ENCODE measurements at places on chromosomes 11 and 22.

DNA sequence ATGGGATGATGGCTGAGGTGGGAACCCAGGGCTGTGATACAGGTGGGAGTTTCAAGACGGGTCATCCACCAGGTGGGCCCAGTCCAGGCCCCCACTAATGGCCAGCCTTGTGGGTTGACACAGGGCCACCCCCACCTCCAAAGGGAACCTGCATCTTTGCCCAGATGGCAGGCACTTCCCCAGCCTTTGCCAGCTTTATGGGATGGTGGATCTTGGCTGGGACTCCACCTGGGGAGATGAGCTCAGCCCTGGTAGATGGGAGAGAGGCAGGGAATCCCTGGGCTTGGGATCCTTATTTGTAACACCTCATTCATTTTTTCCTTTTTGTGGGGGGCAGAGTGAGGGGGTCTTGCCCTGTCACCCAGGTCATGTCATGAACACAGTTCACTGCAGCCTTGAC lies 33.4 kb downstream of the CD82 start:
- no peak for DNase-seq

DNA sequence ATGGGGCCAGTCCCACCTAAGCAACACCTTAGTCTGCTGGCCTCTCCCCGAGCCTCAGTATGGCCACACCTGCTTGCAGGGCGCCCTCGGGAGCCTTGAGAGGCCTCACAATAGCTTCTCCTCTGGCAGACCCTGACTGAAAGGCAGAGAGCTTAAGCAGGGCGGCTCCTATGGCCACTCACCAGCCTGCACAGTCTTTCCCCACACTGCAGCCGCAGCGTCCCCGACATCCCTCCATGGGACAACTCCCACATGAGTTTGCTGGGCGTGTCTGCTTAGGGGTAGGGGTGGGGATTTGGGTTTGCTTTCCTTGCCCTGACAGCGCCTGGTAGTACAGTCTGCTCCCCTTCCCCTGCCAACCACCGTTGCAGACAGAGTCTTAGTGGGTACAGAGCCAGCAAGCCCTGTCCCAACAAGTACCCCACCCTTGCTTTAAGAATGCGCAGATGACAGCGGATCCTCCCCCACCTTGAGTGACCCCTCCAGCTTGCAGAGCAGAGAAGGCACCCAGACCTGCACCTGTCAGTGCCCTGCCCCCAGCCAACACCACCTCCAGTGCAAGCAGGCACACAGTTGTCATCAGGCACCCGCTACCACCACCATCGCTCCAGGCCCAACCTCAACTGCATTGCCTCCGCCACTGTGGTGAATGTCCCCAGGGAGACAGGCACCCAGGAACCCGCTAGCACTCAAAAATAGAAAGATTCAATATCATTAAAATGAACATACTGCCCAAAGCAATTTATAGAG lies 413.8 kb upstream of the ARHGAP42 start:
- DNase-seq = no peak

- no peak for DNase-seq
Measured at GRCh38 chr22:31087744-31088215, 6.7 kb downstream of the SMTN start.

DNA sequence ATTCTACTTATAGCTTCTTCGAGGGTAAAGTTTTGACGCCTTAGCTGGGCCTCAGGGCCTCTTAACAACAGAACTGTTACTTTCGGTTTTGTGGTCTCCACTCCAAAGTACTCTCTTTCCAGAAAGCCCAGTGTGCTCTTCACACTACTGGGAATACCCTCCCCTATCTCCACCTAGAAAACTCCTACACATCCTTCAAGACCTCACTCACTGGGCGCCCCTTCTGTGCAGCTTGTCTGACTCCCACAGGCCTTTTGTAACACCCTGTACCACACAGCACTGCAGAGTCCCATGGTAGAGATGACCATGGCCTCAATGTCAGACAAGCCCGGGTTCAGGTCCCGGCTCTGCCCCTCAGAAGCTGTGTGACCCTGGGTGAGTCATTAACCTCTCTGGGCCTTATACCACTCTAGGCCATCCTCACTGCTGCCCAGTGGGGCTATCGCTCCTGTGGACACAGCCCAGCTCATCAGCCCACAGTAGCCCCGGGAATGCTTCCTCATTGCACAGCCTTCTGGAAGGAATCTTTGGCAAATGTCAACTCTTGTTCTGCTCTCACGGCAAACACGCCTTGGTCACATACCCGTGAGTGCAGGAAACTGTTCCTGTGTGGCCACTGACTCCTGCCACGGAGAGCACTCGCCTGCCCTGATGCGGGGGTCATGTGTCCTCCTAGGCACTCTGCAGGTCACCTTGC lies 51.4 kb downstream of the SHISAL1 start:
- no peak for DNase-seq

DNA sequence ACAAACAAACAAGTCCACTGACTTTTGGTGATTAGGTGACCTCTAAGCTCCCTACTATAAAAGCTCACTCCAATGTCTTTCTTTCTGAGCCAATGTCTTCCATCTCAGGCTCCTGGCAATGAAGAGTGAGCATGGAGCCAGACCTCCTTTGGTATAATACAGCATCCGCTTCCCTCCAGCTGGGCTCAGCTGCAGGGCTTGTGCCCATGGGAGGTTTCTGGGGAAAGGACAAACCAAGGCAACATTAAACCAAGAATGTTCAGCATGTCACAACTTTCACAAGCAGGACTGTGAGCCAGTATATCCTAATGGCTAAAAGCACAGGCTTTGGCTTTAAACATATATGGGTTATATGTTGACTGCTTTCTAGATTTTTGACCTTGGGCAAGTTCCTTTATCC lies 58.8 kb downstream of the EHF start:
- no peak for DNase-seq

GRCh38 chr22:27480487-27480886 lies 321.1 kb downstream of the MN1 start:
- no peak for DNase-seq

DNA sequence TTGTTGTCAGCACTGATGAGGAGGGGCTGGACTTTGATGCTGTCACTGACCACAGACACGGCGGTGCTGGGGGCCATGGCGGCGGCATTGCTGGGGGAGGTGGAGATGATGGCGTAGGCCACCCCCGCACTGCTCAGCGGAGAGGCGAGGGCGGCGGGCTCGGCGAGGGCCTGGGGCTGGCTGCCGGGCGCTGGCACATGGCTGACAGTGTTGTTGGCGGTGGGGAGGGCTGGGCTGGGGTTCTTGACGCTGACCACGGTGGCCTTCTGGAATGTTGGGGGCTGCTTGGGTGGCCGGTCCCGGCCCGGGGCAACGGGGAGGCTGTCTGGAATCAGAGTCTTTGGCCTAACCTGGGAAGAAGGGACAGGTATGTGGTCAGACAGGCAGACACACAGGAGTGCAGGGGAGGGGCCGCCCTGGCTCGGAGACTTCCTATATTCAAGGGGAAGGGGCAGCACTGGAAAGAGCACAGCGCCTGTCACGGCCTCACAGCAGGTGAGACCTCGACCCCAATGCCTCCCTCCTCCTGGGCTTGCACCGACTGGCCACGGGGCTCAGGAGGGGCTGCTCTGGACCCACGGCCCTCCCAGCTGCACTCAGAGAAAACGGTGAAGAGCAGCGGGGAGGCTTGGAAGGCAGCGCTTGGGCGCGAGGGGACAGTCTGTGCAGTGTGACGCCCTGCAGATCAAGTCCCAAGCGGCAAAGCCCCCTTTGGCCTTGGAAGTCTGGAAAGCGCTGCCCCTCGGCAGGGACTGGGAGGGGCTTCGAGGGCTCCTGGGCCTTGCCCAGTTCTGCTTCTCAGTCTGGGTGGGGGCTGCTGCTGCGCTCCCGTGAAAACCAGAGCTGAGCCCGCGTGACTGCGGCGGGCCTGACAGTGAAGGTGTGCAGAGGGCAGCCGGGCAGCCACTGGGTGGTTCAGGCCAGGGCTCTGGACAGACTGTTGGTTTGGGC lies 93.2 kb downstream of the PHF21B start:
- no peak for DNase-seq

- DNase-seq = no peak
Measured at GRCh38 chr11:67404515-67405195, 772 bp downstream of the TBC1D10C start.

DNA sequence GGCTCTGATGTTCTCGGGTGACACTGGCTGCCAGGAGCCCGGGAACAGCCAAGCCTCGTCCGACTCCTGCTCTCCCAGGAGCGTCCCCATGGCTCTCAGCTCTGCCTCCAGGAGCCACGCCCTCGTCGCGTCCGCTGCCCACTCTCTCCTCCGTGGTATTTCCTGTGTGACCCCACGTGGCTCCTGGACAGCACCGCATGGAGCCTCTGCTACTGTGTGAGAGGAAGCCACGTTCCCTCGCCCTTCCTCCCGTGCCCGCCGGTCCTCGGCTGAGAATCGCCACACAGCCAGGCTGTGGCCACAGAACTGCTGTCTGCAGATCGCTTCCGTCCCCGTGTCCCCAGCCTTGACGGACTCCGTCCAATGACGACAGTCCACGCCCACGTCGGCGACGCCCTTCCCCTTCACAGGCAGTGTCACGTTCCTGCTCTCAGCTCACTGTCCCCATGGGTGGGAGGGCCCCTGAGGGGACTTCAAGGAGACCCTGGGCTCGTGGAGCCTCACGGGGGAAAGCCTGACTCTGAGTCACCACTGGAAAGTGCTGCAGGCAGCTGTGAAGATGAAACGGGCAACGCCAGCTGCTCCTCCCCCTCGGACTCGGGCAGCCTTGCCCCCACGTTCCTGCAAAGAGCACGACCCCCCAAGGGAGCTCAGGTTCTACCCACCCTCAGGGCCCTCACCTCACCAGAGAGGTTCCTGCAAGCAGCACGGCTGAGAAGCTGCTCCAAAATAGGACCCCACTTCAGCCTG lies 458.5 kb downstream of the BRD1 start:
- DNase-seq = no peak

DNA sequence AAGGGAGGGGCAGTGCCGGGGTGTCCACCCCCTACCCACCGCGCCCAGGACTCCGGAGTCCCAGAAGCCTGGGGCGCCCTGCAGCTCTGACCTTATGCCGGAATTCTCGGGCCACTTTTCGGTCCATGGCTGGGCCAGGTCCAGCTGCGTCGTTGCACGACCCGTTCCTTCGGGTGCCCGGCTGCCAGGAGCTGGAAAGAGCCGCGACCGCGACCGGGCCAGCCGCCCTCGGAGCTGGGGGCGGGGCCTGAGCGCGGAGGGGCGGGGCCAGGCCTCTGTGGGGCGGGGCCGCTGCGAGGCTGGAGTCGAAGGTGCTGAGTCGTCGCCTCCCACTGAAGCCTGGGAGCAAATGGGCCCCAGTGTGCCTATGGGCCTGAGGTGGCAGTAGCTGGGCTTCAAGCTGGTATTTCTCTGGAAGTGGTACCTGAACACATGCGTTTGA lies at the start of gene USH1C:
Gene USH1C, minus strand, starts transcription at position 236 of the 442 bp plus-strand sequence. Its CDS starts 109 bp downstream, at position 127.
- no peak for DNase-seq

GRCh38 chr11:2746401-2747247 lies 46.8 kb upstream of the KCNQ1OT1 start:
- DNase-seq = no peak

GRCh38 chr11:86809561-86809960 lies 9.2 kb downstream of the PRSS23 start:
- no peak for DNase-seq

DNA sequence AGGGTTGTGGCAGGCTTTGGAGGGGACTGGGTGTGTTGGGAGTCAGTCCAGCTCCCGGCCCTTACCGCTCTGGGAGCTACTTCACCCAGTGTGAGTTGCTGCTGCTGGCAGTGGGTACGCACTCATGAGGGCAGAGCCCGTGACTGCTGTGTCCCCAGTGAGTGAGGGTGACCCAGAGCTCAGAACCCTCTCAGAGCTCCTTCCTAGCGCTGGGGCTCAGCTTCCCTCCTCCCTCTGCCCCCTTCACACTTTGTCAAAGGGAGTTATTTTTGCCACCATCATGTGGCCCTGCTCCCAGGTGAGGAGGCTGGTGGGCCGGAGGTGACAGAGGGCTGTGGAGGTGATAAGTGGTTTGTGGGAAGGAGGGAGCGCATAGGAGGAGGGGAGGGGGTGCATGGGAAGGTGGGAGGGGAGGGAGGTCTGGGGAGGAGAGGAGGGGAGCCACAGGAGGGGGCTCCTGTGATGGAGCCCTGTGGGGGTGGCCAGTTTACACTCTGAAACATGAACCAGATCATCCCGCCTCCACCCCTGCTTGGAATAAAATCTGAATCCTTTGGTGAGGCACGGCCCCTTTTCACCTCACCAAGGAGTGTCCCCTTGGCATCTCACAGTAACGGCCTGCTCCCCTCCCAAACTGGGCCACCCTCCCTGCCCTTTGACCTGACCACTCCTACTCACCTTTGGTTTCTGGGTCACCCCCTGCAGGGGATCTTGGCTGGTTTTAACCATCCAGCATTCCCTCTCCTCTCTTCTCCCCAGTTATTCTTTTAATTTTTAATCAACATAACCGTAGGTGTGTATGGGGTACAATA lies 9.9 kb downstream of the NDUFV1 start:
- DNase-seq = no peak

DNA sequence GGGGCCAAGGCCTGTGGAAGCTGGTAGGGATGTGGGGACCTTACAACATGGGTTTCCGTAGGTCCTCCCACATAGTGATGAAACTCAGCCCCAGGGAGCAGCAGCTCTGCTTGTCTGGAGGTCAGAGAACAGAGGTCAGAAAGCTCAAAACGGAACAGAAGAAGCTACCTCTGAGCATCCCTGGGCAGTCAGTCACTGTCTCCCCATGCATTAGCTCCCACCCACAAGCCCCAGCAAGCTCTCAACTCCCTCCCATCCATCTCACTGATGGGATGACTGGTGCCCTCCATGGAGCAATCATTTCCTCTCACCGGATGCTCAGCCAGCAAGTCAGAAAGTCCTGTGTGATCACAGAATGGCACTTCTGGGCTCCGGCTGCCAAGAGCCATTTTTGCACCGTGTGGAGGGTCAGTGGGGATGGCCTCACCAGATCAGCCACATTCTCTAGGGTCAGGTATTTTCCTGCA lies 1.9 kb downstream of the TPP1 start:
- DNase-seq = no peak

DNA sequence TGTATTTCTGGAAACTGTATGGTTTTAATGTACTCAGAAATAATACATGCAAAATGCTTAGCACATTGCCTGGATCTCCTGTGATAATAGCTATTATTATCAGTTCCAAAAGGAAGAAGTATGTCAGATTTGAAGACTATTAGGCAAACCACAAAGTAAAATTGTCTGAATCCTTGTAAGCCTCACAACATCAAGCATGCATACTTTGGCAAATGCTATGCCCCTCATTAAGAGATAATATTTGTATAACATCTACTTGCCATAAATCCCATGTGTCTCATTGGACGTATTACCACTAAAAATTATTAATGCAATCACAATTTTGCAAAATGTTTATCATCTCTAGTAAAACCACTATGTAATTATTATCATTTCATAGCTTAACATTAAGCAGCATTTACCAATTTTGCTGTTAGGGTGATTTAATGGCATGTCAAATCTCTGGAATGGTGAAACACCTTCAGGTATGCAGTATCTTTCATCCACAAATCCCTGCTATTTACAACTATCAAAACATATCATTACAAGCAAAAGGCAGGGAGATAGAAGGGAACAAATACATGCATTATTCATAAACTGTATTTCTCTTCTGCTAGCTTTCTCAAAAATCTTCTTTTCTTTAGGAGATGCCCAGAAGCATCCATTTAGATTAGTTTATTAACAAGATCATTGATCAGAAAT lies 974.6 kb upstream of the RAG2 start:
- DNase-seq = no peak

Measured in NCI-H2081 (cell line).